ENCODE measurements at places on chromosomes 6 and 20.

- DNase-seq, result no peak
Measured at GRCh38 chr6:87661016-87661415, 41.0 kb downstream of the AKIRIN2 start.

DNA sequence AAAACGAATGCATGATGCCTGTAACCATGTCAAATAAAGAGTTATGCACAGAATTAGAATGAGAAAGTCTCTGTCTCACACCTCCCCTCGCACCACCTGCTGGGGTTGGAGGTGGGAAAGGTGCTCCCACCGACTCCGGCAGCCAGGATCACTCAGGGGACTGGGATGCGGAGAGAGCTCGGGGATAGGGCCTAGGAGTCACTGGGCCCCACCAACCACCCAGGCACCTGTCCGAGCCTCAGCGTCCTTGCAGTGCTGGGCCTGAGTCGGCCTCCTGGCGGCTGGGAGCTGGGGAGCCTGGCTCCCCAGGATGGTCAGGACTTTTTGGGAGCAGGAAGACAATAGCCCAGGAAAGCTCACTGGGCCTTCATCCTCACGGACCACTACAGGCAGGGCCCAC is 22.4 kb upstream of the CHRNA4 start:
- no peak for DNase-seq

DNA sequence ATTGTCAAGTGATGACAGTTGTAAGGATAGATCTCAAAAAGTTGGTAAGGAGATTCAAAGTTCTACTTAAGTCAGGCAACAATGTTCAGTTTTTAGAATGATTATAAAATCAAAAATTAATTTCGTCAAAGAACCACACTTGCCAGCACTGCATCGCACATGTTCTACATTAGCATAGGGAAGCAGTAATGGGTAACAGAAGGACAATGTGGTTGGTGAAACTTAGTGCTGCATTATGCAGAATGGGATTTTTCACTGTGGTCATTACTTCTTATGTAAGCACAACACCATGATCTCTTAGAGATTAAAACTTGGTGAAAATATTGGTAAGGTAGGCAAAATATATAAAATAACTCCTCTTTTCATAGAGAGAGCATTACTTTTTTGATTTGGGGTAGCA is 173.7 kb upstream of the THEMIS start:
- no peak for DNase-seq

DNA sequence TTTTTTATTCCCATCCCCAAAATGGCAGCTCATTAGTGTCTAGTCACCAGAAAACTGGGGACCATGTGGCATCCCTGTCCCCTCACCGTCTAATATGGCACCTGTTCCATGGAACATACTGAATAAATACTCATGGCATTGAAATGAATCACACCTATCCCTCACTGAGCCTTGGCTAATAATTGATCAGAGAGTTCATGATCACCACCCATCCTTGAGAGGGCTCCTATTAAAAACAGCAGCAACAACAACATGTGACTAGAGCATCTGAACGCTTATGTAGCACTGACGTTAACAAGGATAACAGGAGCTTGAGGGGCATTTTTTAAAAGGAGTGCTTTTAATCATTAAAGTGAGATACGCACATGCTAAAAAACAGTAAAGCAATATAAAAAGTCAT is 1111.6 kb upstream of the FLRT3 start:
- no peak for DNase-seq

- DNase-seq, result peak; percentile 40
Measured at GRCh38 chr6:20403766-20404640, 2.3 kb downstream of the E2F3 start.

GRCh38 chr6:167455371-167455770 is 130.5 kb downstream of the TTLL2 start:
- DNase-seq, result no peak

DNA sequence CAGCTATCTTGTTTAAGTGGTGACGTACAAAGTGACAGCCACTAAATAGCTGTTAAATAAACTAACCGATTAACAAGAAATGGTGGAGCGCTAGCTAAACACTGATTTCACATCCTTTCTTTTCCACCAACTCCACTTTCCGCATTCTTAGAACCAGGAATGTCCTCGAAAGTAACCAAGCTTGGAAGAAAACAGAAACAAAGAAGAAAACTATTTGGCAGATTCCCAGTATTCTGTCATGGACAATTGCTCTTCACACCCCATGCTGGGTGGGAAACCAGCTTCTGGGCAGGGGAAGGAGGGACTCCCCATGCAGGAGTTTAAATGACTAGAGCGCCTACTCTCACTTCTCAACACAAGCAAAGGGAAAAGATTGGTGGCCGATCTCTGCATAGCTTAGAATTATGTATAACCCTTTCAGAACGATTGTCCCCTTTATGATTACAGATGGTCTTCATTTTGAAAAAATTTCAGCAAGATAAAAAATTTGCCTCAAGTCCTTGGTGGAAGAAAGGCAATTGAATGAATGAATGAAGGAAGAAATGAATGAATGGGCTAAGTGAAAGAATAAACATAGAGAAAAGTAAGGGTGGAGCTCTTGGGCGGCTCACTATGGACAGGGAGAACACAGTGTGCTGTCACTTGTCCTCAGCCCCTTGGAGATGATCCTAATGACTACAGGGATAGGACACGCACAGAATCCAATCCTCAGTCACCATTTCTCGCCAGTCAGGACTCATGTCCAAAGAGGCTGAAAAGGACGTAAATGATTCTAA is 148.7 kb upstream of the NEDD9 start:
- DNase-seq, result no peak

- DNase-seq, result no peak
Measured at GRCh38 chr6:126905917-126906316, 212.6 kb upstream of the RSPO3 start.

DNA sequence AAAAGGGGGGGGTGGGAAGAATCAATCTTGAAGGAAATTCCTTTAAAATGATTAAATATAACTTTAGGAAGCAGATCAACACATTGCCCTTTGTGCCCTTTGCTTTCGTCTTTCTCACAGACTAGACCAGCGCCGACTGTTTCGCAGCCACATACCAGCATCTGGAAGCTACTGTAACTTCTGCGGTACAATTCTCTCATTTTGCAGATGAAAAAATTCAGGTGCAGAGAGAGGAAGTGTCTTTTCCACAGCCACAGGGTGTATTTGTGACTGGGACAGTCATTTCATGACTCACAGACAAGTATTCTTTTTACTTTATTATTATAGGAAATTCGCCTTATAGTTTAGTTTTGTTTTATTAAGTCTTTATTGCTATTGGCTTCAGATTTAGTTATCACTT is 84.2 kb downstream of the UST start:
- DNase-seq, result no peak

DNA sequence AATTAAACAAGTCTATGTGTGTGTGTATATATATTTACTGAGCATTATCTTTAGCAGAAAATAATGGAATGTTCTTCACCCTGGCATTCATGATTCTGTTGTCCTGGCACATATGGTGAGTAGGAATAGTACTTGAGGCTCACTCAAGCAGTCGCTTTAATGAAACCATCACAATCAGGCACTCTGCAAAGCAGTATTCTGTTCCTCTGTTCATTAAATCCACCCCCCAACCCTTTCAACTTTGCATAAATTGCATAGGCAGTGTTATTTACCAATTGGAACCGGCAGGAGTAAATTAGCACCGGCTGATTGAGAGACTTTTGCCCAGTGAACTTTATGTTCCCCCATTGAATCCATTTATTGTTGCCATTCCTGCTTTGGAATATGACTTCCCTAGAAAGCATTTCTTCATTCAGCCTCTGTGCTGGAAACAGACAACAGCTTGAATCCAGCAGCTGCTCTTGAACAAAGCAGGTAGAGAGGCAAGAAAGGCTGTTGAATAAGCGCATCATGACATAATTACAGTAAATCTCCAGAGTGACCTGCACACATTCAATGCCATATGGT is 268.0 kb upstream of the RNF217 start:
- no peak for DNase-seq

GRCh38 chr6:112150363-112150762 is 63.0 kb downstream of the FAM229B start:
- DNase-seq, result no peak

DNA sequence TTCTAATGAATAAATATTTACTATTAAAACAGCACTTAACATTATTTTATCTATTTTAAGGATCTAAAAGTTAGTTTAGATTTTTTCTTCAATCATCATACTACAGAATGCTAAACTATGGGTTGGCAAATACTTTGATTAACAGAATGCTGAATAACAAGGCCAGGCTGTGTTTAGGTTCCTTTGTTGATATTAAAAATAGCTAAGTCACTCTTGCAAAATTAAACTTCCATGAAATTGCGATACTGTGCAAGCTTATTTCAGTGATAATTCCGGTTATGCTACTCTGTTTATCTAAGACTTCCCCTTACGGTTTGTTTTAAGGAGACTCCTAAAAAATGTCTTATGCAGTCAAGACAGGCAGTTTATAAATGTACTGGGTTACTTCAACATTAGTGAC is 2.8 kb downstream of the RNF24 start:
- DNase-seq, result no peak

- DNase-seq, result no peak
Measured at GRCh38 chr6:158819977-158820622, 932 bp upstream of the EZR start.

- no peak for DNase-seq
Measured at GRCh38 chr20:64027981-64028685, 7.8 kb upstream of the C20orf204 start.

- no peak for DNase-seq
Measured at GRCh38 chr6:112770308-112770707, 423.2 kb downstream of the RFPL4B start.

DNA sequence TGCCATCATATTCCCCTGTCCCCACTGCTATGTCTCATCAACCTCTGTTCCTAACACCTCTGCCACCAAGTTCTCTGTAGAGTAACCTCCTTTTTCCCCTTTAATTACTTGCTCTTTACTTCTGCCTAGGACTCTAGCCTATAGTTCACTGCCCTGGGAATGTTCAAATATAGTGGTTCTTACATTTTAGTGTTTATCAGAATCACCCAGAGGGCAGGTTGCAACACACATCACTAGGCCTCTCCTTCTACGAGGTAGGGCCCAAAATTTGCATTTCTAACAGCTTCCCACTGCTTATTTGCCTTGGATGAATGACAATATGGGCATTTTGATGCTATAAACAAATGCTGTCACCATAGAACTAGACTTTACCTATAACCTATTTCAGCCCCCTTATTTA is 23.1 kb upstream of the C6orf141 start:
- no peak for DNase-seq

DNA sequence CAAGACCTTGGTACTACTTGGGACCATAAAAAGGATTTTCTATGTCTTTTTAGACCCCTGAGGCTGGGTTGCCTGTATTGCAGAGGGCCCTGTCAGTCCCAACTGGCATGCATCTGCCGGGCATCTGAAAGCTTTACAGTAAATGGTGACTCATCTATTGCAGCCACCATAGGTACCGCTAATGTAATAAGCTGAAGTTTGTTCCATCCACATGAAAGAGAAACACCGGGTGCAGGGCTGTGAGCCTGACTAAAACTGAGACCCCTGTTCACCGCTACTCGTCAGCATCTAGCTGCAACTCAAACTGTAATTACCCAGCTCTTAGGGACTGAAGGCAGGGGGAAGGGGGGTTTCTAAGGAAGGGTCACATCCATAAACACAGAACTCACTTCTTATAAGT is 49.5 kb downstream of the TRERF1 start:
- no peak for DNase-seq

DNA sequence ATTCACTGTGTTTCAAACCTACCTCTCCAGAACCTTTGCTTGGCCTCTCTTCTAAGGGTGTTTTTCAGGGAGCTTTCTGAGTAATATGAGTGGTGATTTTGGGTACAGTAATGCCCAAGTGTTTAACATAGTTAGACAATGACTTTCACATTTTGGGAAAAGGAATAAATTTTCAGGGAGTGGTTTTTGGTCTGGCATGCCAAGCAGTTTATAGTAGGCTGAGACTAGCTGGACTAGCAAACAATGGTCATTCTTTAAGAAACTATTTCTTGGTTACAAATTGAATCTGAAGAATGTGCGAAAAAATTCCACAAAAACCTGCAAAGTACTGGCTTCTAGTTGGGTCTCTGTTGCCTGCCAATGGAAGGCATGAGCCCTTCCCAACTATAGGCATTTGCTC is 15.4 kb downstream of the FNDC1 start:
- no peak for DNase-seq

GRCh38 chr6:20402342-20403069 is 827 bp downstream of the E2F3 start:
- DNase-seq, result peak; percentile 37

DNA sequence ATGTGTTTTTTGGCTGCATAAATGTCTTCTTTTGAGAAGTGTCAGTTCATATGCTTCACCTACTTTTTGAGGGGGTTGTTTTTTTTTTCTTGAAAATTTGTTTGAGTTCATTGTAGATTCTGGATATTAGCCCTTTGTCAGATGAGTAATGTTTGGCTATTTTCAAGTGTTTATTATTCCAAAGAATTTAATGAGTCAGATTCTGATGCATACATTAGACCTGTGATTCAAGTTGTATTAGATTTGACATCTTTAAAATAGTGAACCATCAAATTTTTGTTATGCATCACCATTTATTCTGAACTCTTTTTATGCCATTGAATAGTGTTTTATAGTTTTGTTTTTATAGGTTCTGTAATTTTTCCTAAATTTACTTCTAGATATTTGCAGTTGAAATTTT is 319.3 kb downstream of the PKHD1 start:
- no peak for DNase-seq

DNA sequence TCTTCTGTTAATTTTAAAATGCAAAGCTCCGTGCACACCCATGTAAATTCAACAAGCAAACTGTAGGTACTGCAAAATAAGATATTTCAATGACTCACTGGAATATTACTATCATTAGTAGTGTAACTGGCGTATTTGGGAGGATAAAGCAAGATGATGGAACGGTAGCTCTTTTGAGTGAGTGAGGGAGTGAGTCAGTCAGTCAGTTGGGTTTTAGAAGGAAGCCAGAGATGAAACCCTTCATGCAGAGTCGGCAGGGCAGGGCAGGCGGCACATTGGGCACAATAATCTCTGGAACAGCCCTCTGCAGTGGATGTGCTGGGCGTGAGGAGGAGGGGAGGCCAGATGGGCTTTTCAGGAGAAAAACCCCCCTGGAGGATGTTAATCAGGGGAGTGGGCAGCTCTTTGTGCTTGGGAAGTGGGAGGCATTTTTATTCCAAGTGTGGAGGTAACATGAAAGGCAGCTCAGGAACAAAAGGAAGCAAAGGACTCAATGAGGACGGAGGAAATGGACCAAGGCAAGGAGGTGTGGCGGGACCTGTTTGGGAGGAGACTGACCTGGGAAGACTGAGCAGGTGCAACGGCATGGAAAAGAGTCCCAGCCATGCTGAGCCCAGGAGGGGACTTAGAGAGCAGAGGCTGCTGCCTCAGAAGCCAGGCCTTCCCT is 171.2 kb downstream of the ZDHHC14 start:
- no peak for DNase-seq
